T-helper 2 cell (primary cell): ENCODE measurements at places on chromosomes 1 and 21.

DNA sequence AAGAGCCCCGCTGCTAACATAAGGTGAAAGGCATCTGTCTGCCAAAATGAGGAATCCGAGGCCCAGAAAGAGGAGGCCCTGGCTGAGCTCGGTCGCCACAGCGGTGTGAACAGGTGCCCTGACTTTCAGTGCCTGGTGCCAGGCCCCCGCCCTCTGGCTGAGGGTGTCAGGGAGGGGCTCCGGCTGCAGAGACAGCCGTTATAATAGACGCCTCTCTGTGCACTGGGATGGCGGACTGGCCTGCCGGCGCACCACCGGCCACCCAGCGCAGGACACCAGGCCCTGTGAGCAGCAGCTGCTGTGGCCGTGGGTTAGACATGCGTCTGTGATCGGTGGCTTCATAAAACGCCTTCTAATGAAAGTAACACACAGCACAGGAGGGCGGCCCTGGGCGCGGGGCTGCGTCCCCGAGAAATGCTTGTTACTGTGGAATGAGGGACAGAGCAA is 51.4 kb upstream of the ACTRT2 start:
- DNase-seq: no peak

- no peak for DNase-seq
Observed at GRCh38 chr1:34640654-34641401, 114.0 kb upstream of the GJB5 start.

- DNase-seq: no peak
Observed at GRCh38 chr1:206497363-206497762, 10.0 kb upstream of the RASSF5 start.

GRCh38 chr21:42411891-42412635 is 8.4 kb downstream of the UBASH3A start:
- DNase-seq: no peak

DNA sequence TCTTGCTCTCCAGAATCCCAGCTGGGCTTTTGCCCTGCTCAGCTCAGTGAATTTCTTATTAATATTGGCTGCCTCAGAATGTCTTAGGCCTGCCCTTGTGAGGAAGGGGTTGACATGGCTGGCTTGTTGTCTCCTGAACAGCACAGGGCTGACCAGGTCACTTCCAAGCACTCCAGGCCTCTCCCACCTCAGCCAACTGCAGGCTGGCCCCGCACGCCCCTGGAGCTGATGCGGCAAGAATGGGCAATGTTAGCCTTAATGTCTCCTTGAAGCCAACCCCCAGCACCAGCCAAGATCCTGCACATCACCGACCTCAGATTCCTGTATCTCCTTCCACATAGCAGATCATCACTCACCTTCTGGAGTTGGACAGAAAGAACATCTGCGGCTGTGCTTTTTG is 598.6 kb downstream of the AJAP1 start:
- DNase-seq: no peak

- DNase-seq: no peak
Observed at GRCh38 chr1:229781453-229781852, 155.4 kb downstream of the URB2 start.

DNA sequence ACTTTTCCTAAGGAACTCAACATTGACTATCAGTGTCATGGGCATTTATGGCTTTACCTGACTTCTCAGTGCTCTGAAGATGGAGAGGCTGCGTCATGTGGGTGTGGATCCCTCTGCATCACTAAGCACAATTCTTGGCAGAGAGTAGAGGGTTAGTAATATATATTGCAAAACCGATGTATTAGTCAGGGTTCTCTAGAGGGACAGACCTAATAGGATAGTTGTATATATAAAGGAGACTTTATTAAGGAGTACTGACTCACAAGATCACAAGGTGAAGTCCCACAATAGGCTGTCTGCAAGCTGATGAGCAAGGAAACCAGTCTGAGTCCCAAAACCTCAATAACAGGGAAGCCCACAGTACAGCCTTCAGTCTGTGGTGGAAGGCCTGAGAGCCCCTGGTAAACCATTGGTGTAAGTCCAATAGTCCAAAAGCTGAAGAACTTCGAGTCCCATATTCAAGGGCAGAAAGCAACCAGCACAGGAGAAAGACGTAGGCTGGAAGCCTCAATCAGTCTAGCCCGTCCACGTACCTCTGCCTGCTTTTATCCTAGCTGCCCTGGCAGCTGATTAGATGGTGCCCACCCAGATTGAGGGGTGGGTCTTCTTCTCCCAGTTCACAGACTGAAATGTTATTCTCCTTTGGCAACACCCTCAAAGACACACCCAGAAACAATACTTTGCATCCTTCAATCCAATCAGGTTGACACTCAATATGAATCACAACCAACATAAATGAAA is 159.7 kb upstream of the NRIP1 start:
- no peak for DNase-seq

DNA sequence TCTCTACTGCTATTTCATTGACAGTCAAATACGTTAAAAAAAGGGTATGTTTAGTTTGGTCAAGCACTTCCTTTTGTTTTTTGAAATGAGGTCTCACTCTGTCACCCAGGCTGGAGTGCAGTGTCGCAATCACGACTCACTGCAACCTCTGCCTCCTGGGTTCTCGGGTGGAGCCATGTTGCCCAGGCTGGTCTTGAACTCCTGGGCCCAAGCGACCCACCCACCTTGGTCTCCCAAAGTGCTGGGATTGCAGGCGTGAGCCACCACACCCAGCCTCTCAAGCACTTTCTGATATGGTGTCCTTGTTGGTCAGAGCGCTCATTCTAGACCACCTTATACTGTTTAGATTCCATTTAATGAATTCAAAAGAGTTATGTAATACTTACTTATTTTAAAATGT is 20.9 kb upstream of the RHBDL2 start:
- no peak for DNase-seq
